ENCODE measurements at places on chromosomes 6 and 20.

DNA sequence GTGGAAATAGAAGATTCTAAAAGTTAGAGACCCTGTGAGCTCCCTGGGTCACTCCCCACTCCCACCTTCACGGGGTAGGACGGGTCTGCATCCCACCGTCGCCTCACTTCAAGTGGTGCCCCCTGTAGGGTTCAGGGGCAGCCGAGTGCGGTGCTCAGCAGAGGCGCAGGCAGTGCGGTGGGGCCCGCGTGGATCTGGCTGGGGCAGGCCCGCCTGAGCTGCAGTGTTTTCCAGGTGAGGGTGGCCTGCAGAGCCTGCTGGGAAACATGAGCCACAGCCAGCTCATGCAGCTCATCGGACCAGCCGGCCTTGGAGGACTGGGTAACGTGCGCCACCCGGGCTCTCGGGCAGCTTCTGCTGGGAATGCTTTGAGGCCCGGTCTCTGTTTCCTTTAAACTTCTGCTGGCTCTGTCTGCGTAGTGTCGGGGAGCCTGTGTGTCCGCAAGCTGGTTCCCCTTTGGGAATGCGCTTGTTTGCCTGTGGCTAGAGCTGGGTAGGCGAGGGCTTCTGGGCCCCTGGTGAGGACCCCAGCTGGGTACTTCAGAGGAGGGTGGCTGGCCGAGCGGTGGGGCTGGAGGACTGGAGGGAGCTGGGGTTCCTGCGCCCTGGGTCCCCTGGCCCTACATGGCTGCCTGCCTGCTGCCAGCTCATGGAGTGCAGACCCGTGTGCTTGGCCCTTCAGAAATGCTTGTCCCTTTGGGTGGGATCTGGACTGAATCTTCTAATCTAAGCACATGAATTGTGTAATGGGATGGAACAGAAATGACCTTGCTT, 3.8 kb downstream of the ADRM1 start:
- no peak for DNase-seq

GRCh38 chr20:24789877-24790276, 159.2 kb upstream of the CST7 start:
- DNase-seq, result no peak

DNA sequence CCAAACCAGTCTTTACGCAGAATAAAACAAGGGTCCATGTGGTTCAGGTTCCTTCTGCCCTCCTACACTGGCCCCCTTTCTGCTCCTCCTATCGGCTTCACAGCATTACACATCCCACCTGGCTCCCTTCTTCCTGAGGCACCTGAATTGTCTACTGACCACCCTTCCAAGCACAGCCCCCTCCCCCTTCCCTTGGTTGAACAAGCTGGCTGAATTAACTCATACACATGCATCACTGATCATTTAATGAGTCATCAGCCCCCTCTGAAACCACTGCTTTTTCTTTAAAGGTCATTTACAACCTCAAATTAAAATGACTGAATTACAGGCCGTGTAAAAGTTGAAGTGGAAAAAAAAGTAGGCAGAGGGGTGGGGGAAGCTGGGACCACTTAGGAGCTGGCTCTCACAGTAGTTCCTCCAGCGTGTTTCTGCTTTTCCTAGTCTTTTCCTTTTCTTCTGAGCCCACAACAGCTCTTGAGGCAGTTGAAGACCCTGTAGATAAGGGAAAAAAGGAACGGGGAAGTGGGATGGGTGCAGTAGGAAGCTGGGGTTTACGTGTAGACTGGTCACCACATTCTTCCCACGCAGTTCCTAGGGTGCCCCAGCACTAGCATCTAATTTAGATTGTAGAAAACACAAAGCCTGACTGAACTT, 67.6 kb downstream of the FYN start:
- DNase-seq, result no peak

- no peak for DNase-seq
Measured at GRCh38 chr20:34947336-34947735, 8.3 kb downstream of the GSS start.

- DNase-seq, result no peak
Measured at GRCh38 chr6:8000188-8000596, 64.0 kb downstream of the BLOC1S5 start.

Data from HFF-Myc (cell line).